CD8-positive, alpha-beta memory T cell (primary cell): ENCODE measurements at places on chromosomes 1 and 21. TPM values are rescaled to one million over a fixed set of nuclear protein-coding genes. Genes with fewer than 3 reads are reported as not detected.

DNA sequence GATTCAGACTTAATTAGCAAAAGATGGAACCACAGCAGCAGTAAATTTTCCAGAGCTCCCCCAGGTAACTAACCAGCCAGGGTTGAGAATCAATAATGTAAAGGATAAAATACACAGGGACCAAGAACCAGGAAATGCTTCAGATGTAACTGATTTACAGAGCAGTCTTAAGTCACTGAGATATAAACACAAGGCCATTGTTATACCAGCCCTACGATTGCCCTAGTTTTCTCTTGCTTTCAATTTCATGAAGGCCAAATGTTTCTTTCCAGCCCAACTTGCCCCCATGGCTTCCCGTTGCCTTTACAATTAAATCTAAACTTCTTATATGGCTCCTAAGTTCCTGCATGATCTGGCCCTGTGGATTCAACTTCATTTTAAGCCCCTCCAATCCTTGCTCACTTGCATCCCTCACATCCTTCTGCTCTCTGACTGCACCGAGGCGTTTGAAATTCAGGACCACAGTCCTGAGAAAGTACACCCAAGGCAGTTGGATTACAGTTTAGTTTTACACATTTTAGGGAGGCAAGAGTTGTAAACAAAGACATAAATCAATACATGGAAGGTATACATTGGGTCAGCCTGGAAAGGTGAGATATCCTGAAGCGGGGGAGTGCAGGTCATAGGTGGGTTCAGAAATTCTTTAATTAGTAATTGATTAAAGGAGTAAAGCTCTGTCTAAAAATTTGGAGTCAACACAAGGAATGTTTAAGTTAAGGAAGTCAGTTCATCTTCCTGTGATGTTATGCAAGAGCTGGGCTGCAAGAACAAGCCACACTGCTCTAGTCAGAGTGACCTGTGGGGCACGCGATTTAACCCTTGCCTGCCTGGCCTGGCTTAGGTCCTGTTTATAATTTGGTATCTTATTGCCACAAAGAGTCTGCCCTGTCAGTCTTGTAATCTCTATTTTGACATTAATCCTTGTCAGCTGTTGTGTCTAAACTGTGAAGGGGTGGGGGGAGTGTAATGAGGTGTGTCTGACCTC is 69.9 kb upstream of the COG2 start:
- peaks cover 3% of the 10 kb centered on the region for H3K27me3 ChIP-seq
- DNase-seq: no peak
- H3K4me1 ChIP-seq: no peaks in the 10 kb centered on the region
- no peaks in the 10 kb centered on the region for H3K36me3 ChIP-seq
- H3K4me3 ChIP-seq: no peak overlapping the region

- H3K36me3 ChIP-seq: no peaks in the 10 kb centered on the region
- H3K4me1 ChIP-seq: no peaks in the 10 kb centered on the region
- H3K27me3 ChIP-seq: no peaks in the 10 kb centered on the region
- no peak overlapping the region for H3K4me3 ChIP-seq
Observed at GRCh38 chr1:75345538-75346292, 211.5 kb downstream of the LHX8 start.

- H3K4me1 ChIP-seq: no peaks in the 10 kb centered on the region
- H3K36me3 ChIP-seq: no peaks in the 10 kb centered on the region
- no peak overlapping the region for H3K4me3 ChIP-seq
- H3K27me3 ChIP-seq: no peaks in the 10 kb centered on the region
Observed at GRCh38 chr1:247531937-247532336, 4.3 kb downstream of the OR2C3 start.

CYP4Z1 gene
- polyA plus RNA-seq: not detected

CRABP2 gene
- polyA plus RNA-seq: not detected
